ENCODE measurements at places on chromosomes 7 and 10. TPM values are rescaled to one million over a fixed set of nuclear protein-coding genes. Genes with fewer than 3 reads are reported as not detected.

PPP1R17 gene
- not detected for total RNA-seq

KCNIP2 gene
- not detected for total RNA-seq

PAX4 gene
- total RNA-seq: not detected

SLC13A1 gene
- total RNA-seq: not detected

GPR85 gene
- 0.30 TPM for total RNA-seq

TSPAN14 gene
- 252 TPM for total RNA-seq

TDRD1 gene
- not detected for total RNA-seq

LGI1 gene
- not detected for total RNA-seq

GPER1 gene
- 0.79 TPM for total RNA-seq

OR2A1 gene
- total RNA-seq: not detected

TUBB8 gene
- total RNA-seq: 0.13 TPM

FERD3L gene
- total RNA-seq: not detected

IDI2 gene
- not detected for total RNA-seq

All from mammary microvascular endothelial cell (primary cell).